ENCODE measurements at places on chromosomes 7 and 10.

GRCh38 chr10:24128066-24128730 lies 80.7 kb upstream of the KIAA1217 start:
- no peak for DNase-seq

DNA sequence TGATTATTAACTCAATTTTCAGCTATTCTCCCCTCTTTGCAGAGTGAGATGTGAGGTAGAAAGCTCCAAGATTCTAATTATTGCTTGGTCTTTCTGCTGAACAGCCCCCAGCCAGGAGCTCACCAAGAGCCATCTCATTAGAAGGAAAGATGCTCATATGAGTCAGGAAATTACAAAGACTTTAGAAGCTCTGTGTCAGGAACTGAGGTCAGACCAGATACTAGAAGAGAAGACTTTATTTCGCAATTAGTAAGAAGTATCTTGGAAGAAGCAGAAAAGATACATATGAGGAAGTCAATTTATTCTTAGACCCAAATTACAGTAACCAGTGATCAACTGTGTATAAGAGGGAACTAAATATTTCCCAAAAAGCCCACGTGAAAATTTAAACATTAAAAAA lies 626.9 kb downstream of the ZWINT start:
- no peak for DNase-seq

GRCh38 chr10:100803908-100804307 lies 58.5 kb downstream of the PAX2 start:
- DNase-seq: no peak

- no peak for DNase-seq
Observed at GRCh38 chr10:57822965-57823364, 444.7 kb downstream of the IPMK start.

DNA sequence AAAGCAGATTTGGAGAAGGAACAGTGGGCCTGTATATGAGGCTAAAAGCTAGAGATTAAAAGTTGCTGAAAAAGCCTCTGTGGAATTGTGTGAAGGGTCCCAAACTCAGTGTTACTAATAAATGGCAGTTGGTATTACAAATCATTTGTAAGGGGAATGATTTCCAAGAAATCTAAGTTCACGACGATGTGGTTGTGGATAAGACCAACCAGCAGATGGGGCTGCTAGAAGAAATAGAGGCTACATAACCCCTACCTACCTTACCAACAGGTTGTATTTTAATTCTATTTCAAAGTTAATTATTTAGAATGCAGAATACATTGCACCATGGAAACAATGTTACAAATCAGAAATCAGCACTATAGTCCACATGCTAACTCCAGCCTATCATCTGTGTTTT lies 377.1 kb downstream of the HPSE2 start:
- DNase-seq: no peak
